ENCODE measurements at places on chromosomes 5 and 9.

- DNase-seq: no peak
Observed at GRCh38 chr5:6354848-6355247, 23.5 kb downstream of the MED10 start.

DNA sequence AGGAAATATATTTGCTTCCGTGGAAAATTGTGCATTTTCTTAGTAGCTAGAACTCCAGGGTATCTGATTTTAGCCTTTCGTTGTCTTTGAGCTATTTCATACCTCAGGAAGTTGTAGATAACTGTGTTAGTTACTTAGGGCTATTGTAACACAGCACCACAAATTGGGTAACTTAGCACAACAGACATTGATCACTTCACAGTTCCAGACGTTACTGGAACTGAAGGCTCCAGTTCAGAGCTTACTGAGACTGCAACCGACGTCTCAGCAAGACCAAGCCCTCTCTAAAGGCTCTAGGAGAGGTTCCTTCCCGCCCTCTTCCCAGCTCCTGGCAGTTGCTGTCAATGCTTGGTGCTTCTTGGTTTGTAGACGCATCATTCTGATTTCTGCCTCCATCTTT lies 17.7 kb upstream of the ANKRD33B start:
- DNase-seq: no peak

GRCh38 chr5:176943816-176944215 lies 44.7 kb upstream of the HK3 start:
- no peak for DNase-seq

- DNase-seq: no peak
Observed at GRCh38 chr5:33735072-33735471, 156.7 kb downstream of the ADAMTS12 start.

DNA sequence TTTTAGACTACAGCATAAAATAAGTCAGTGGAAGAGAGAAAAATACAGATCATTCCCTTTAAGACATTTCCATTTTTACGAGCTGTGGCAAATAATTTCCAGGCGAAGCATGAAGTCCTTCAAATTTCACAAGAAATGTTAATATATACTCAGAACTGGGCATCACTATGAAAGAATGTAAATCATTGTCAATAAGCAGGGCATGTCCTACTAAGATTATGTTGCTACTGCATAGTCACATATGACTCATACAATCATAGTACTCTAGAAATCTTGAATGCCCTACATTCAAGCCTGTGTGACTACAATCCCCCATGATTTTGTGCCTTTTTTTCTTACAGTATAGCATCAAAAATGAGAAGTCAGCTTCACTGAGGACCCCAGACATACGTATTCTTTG lies 485.2 kb upstream of the FTMT start:
- no peak for DNase-seq

DNA sequence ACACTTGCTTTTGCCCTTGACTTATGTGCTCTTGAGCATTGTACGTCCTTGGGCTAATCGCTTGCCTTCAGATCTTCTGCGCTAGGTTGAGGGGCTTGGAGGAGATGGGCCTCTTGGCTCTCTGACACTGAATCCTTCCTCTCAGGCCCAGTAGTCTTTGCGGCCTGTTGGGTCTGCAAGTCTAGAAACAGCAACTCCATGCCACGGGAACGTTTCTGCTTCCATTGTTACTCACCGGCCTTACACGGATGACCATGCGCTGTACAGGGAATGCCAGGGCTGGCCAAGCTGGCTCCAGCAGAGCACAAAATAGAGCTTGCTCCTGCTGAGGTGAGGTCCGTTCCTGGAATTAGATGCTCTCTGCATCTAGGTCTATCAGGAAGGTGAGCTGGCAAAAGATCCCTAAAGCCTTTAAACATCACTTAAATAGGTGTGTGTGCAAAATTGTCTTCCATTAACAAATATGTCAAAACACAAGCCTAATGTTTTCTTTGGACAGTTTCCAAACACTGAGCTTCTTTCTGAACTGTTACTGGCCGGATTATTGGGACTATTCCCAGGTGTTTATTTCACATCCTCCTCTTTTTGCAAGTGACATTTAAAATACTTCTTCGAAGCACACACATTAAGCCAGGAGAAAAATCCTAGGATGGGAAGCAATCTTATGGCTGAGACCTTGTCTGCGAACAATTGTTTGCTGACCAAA lies 29.7 kb downstream of the DAPK1 start:
- no peak for DNase-seq

DNA sequence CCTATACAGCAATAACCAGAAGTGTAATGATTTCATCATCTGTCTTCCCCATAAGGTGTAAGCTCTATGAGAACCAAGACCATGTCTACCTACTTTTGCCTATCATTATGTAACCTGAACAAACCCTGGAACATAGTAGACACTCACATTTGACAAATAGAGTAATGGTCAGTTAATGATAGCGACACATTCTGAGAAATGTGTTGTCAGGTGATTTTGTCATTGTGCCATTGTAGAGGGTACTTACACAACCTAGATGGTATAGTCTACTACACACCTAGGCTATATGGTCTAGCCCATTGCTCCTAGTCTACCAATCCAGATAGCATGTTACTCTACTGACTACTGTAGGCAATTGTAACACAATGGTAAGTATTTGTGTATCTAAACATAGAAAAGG lies 22.3 kb upstream of the WDR41 start:
- no peak for DNase-seq

DNA sequence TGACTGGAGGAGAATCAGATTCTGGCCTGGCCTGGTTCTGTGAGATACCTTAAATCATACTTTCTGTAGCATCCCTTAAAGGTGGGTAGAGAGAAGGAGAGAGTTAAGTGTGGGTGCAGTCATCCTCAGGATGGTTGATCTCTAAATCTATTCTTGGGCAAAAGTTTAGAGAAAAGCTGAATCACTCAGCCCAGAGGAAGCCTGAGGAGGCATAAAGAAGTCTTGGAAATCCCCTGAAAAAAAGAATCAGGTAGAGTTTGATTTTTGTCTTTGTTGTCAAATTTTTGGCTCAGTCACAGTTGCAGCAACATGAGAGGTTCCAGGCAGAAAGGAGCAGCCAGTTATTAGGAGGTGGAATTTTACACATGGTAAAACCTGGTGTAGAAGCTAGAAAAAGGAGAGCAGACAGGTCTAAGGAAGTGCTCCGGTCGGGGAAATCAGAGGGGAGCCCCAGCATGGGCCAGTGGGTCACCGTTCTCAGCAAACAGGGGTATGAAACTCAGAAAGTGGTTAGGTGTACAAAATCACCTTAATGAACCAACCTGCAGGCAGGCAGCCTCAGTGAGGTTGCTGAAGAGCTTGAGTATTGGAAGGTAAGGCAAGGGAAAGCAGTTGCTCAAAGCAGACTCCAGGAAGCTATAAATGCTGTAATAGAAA lies 116.2 kb upstream of the CNTLN start:
- no peak for DNase-seq

DNA sequence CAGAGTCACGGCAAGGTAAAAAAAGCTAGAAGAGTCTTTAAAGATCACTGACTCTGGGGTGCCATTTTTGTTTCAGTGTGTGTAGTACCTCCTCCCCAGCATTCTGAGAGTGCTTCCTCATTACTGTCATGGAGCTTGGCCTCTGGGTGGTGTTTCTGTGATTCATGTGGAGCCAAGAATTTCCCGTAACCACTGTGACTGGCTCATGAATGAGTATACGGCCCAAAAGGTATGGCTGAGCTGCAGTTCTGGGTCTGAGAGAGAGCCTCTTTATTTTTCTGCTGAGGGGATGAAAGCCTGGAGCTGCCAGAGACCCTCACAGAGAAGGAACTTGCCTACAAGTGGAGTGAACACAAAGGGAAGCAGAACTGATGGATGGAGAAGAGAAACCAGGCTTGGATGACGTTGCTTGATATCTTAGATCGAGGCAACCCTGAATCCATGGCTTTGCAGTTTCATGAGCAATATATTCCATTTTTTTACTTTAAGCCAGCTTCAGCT lies 85.6 kb downstream of the PTTG1 start:
- DNase-seq: no peak

DNA sequence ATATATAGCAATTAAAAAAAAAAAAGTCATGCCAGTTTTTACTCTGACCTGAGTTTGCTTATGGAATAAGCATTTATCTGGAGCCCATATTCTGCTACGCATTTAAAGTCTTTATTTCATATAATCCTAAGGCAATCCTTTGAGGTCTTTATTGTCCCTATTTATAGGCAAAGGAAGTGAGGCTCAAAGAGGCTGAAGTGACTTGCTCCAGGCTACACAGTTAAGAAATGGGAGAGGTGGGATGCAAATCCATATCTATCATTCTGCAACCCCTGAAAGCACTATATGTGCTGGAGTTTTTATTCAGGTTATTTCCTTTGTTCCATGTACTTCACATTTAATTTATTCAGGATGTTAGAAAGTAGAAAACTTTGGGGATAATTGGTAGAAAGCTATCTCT lies 12.1 kb downstream of the KDM3B start:
- no peak for DNase-seq

DNA sequence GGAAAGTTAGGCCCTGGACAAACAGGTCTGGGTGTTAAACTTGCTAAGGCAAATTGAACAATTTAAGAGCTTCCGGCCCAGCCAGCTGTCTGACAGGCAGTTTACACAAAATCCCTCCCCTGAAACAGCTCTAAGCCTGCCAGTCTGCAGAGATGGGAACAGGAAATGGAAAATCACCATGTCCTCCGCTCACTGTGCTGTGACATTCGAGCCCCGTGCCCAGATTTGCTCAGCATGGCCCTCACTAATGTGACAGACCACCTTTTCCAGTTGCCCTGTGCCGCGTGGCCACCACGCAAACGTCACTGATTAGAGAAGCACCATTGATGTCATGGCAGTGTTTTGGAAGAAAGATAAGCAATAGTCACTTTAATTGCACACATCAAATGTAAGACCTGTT lies 41.0 kb downstream of the CCNJL start:
- no peak for DNase-seq

DNA sequence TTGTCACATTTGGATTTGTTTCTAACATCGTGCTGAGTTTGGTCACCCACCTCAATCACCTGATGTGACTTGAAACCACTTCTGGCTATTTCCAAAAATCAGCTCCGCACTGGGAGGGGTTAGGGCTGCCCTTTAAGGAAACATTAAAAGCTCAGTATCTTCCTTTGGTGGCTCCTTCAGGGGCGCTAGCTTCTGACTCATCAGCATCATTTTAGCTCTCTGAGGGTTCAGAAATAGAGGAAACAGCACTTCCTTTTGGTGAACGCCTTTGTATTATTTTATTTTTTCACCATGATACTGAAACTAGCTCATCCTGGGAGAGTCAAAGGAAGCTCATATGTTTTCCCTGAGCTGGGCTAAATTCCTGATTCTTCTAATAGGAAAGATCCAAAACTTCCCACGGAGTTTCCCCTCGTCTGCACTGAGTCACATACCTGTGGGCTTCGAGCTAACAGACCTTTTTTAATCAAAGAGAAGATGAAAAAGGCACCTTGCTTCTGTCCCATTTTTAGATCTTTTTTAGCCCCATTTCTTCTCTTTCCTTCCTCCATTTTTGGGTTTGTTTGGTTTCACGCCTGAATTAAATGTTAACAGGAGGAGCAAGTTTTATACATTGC lies 48.2 kb downstream of the ROPN1L start:
- no peak for DNase-seq

DNA sequence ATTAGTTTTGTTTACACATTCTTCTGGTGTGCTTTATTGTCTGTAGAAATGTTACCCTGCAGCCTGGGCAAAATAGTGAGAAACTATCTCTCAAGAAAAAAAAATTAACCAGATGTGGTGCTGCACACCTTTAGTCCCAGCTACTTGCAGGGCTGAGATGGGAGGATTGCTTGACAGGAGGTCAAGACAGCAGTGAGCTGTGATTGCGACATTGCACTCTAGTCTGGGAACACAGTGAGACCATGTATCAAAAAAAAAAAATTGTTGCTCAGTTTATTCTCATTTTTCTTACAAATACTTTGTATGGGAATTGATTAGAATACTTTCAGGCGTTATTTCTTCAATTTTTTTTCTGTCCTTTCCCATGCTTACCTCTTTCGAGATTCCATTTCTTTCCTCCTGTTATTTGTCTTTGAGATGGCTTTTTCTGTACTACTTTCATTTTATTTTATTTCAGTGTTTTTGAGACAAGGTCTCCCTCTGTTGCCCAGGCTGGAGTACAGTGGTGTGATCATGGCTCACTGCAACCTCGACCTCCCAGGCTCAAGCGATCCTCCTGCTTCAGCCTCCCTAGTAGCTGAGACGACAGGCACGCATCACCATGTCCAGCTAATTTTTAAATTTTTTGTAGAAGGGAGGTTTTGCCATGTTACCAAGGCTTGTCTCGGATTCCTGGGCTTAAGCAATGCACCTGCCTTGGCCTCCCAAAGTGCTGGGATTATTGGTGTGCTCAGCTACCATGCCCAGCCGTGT lies 24.9 kb downstream of the TENT2 start:
- DNase-seq: no peak

DNA sequence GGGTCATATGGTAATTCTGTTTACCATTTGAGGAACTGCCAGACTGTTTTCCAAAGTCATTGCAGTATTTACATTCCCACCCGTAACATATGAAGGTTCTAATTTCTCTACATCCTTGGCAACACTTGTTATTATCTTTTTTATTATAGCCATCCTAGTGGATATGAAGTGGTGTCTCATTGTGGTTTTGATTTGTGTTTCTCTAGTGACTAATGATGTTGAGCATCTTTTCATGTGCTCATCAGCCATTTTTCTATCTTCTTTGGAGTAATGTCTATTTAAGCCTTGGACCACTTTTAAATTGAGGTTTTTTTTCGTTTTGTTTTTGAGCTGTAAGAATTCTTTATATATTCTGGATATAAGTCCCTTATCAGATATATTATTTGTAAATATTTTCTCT lies 132.8 kb upstream of the RUSC2 start:
- DNase-seq: no peak

DNA sequence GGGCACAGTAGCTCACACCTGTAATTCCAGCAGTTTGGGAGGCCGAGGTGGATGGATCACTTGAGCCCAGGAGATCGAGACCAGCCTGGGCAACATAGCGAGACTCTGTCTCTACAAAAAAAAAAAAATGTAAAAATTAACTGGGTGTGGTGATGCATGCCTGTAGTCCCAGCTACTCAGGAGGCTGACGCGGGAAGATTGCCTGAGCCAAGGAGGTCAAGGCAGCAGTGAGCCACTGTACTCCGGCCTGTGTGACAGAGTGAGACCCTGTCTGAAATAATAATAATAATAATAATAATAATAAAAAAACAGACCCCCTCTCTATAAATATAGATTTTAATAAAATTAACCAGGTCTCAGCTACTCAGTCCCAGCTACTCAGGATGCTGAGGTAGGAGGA lies 179.7 kb downstream of the AOPEP start:
- DNase-seq: no peak

DNA sequence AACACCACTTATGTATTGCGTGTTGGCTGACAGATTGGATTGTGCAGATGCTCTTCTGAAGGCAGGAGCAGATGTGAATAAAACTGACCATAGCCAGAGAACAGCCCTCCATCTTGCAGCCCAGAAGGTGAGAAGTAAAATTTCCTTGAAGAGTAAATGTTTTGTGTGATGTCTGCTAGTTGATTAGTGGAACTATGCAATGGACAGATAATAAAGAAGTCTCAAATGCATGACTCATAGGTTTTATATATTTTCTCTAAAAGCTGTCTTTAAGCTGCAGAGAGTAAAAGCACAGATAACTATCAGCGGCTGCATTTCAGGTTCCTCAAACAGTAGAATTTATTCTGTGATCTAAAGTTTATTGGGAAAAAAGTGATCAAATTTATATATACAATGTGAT lies 27.4 kb downstream of the INVS start:
- DNase-seq: no peak
